MCF 10A (cell line): ENCODE measurements at places on chromosomes 11 and 22.

- peak; percentile 19 for DNase-seq
These were observed at the start of gene PPP6R3 for GRCh38 chr11:68460741-68461574. Gene PPP6R3 (plus strand): TSS chr11:68460752. CDS start chr11:68537665, 76,913 bp downstream.

DNA sequence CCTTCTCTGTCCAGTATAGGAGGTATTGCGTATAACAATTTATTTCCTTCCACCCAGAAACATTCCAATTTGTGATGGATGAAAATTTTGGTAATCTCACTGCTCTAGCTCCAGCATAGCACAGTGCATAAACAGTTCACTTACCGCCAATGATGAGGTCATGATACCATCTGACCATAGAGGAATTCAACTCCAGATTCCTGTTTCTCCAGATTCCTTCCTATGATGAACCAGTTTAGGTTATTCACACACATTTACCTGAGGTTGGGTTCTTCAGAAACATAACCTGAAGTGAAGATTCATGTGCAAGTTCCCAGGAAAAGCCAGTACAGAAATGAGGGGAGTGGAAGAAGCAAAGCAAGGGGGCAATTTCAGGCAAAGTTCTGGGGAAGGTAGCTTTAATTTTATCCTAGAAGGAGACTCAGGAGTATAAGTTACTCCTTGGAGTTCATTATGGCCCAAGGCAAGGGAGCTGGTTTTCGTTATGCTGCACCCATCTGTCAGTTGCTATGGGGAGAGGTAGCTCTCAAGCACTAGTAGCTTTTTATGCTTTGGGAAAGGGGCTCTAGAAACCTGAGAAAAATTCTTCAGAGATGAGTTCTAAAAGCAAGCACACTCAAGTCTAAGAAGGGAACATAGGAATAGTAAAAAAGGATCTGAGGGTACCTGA lies 121.6 kb downstream of the CASP12 start:
- DNase-seq, result no peak

GRCh38 chr22:38694940-38695339 lies 5.8 kb downstream of the JOSD1 start:
- no peak for DNase-seq

DNA sequence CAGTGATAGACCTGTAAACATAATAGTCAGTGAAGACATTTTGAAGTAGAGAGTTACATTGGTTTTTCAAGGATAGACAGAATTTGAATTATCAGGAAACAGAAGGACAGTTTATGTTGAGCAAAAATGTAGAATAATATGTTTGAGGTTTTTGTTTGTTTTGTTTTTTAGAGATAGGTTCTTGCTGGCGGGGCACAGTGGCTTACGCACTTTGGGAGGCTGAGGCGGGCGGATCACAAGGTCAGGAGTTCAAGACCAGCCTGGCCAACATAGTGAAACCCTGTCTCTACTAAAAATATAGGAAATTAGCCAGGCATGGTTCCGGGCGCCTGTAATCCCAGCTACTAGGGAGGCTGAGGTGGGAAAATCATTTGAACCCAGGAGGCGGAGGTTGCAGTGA lies 35.6 kb downstream of the BCL2L13 start:
- no peak for DNase-seq

DNA sequence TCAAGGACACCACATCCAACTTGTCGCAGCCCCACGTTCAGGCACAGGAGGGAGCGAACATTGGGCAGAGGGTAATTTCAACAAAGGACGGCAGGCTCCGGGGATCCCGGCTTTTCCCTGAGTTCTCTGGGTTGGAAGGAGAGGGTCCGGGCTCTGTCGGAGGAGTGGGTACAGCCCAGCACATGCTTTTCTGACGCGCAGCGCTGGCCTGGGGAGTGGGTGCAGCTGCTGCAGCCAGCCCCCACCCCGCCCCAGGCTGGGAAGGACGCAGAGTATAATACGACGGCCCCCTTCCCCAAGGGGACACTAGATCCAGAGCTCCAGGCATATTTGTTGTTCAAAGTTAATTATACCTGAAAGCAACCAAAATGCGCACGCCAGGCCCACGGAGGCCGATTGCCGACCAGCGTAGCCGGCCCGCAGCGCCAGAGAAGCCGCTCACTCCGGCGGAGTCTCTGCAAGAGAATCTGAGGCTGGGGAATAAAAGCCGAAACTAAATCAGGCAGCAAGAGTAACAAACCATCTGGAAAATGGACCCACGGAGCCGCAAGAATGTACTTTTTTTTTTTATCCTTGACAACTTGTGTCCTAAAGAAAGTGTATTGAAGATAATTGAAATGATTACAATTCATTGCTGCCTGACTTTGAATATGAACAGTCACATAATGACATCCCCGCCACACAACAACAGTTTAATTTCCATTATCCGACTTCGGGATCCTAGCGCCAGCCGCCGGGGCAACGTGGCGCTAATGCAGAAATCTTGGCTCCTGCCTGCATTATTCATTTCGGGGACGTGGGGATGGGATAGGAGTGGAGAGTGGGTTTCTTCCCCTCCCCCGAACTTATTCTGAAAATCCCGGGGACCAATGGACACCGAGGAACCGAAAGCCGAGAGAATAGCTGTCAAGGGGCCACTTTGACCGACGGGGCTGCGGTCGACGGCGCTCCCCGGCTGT lies 14.0 kb upstream of the PAX6 start:
- no peak for DNase-seq

DNA sequence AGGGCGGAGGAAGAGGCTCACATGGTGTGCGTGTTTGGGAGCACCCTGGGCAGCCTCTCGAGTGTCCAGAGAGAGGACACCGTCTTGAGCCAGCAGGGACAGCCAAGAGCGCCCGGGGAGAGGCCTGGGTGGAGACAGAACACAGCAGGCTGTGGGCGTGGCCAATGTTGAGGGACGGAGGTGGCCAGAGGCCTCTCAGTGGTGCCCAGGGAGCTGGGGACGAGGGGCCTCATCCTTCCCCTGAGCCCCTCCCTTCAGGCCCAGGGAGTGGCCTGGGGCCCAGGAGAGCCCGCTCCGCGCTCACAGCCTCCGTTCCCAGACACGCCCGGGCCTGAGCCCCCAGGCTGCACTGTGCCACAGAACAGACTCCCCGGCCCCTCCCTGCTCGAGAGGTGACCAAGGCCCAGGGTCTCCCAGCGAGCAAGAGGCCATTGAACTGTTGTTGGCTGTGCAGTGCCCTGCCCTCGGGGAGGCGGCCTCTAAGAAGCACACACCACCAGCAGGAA lies 48.4 kb downstream of the CDKN1C start:
- peak; percentile 21 for DNase-seq

DNA sequence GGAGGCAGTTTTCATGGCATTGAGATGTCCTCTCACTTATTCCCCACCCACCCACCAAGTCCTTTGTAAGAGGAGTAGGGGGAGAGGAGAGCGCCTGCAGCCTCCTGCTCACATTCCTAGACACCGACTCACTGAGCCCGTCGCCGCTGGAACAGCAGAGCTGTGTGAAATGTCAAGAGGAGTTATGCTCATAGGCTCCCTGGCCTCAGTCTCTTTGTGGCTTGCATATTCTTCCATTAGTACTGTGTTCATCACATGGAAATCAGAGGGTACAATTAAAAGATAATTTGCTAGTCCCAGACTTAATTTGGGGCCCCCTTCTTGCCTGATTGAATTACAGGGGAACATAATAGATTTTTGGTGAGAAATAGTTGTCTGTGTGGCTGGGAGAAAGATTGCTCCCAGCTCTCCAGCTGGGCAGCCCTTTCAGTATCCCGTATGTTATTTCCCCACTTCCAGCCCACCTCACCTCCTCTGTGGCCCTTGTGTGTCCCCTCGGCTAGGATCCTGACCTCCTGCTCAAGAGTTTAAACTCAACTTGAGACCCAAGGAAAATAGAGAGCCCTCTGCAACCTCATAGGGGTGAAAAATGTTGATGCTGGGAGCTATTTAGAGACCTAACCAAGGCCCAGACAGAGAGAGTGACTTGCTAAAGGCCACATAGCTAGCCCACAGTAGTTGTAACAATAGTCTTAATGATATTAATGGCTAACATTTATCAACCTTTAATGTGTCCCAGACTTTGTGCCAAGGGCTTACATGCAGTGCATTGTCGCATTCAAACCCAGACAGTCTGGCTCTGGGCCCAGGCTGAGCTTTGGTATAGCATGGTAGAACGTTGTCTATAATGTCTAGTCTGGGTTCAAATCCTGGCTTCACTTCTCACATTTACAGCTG lies 32.2 kb downstream of the LIMK2 start:
- DNase-seq, result peak; percentile 60

GRCh38 chr11:119404872-119405271 lies 18.1 kb downstream of the THY1 start:
- no peak for DNase-seq

GRCh38 chr11:27122001-27122400 lies 81.4 kb downstream of the BBOX1 start:
- DNase-seq, result no peak

GRCh38 chr22:27050771-27051170 lies 393.4 kb downstream of the MIAT start:
- DNase-seq, result no peak

DNA sequence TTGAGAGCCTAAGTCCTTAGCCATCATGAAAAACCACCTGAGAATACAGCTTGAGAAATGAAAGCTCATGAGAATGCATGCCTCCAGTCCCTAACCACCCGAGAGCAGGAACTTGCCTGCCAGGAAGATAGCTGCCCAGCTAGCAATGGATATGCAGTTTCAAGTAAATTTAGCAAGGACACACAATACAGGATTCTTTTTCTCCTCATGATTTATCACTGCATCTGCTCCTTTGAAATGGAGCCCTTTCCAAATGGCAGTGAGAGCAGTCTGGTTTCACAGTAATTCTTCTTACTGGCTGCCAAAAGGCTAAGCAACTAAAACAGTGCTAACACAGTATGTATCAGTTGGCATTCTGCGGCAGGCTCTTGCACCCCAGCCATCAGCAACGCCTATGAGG lies 109.9 kb downstream of the MICAL3 start:
- no peak for DNase-seq

DNA sequence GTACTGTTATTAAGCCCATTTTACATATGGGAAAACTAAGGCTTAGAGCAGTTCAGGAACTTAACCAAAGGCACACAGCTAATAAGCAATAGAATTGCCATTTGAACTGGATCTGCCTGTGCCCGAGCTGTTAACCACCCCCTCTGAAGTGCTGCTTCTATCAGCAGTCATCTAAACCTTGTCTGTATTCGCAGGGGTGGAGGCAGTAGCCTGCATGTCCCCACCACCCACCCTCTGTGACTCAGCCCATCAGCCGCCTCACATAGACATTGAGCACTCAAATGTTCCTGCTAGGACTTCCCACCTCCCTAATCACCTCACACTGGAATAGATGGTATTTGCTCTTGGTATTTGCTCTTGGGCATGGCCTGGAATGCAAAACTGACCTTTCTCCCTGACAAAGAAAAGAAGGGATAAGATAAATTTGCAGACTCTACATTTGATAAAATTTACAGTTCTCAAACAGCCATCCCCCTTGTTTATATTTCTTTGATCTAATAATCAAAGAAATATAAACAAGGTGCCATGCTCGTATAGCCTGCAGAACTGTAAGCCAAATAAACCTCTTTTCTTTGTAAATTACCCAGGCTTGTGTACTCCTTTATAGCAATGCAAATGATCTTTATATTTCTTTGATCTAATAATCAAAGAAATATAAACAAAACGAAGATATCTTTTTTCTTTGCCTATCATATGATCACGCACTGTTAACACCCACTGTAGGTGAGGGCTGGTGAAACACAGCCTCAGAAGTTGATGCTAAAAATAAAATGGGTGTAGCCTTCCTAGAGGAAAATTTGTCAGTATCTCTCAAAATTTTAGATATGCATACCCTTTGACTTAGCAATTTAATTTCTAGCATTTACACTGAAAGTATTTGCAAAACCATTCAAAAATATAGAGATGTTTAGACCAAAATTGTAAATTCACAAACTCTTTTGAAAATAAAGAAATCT lies 15.9 kb downstream of the DKK3 start:
- DNase-seq, result peak; percentile 38

DNA sequence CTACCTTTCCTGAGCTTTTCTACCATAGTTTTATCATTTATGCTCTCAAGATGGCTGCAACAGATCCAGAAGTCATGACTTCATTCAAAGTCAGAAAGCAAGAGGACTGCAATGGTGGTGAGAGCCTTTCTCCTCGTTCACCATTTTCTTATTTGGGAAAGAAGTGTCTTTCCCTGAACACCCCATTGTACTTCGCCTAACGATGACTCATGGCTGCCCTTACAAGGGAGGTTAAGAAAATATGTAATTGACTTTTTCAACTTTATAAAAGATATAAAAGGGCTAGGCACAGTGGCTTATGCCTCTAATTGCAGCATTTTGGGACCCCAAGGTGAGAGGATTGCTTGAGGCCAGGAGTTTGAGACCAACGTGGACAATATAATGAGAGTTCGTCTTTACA lies 541.7 kb downstream of the METTL15 start:
- DNase-seq, result peak; percentile 35

- DNase-seq, result no peak
These were observed 8.0 kb upstream of the ZBTB16 start for GRCh38 chr11:114051558-114051957.

DNA sequence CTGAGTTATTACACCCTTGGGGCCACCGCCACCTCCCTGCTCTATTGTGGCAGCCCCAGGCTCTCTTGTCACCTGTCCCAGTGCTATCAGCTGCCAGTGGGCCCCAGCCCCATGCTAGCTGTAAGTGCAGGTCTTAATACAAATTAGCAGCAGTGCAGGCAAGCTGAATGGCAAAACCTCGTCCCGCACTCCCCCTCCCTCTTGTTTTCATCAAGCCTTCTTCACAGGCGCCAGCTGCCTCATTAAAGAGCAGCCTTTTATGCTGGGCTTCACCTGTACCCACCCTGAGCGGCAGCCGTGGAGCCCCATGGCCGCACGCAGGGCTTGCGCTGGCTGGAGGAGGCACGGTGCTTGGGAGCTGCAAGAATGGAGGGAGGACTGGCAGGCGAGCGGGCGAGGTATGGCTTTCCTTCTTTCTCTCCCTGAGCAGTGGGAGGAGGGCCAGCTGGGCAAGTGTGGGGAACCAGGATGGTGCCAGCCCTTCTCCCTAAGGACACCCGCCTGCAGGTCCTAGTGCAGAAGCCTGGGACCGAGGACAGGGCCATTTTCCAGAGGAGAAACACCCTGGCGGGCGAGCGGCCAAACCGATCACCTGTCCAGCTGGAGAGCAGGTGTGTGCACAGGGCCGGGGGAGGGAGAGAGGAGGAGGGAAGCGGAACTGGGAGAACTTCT lies 70.7 kb downstream of the FLI1 start:
- no peak for DNase-seq

- DNase-seq, result no peak
These were observed 356.3 kb upstream of the CCDC90B start for GRCh38 chr11:83642500-83642899.
